RWPE1 (cell line): ENCODE measurements at places on chromosomes 5 and 9.

GRCh38 chr9:88952086-88952615 is 39.1 kb upstream of the S1PR3 start:
- DNase-seq, result no peak

DNA sequence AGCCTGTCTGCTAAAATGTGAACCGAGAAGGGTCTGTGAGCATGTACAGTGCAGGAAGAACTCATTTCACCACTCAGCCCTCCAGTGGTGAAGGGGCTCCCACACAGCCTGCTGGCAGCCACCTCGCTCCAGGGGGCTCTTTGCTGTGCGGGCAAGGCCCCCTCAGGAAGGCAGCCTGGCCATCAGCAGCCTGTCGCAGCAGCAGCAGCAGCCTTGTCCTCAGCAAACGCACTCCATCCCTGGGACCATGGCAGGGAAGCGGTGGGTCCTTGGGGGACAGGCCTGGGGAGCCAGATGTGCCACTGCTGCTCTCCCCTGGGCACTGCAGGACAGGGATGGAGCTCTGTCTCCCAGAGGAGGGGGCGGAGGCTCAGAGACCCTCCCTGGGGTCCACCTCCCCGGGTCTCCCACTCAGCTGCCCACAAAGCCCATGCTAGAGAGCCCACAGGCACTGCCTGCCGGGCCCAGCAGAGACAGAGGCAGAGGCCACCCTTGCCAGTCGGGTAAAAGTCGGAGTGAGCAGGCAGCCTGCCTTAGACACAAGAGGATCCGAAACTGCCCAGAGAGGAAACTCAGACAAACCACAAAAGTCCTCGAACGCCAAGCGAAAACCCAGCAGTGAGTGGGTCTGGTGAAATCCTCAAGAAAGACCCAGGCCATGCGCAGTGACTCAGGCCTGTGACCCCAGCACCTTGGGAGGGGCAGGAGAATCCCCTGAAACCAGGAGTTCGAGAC is 8.0 kb downstream of the BRD3 start:
- no peak for DNase-seq

DNA sequence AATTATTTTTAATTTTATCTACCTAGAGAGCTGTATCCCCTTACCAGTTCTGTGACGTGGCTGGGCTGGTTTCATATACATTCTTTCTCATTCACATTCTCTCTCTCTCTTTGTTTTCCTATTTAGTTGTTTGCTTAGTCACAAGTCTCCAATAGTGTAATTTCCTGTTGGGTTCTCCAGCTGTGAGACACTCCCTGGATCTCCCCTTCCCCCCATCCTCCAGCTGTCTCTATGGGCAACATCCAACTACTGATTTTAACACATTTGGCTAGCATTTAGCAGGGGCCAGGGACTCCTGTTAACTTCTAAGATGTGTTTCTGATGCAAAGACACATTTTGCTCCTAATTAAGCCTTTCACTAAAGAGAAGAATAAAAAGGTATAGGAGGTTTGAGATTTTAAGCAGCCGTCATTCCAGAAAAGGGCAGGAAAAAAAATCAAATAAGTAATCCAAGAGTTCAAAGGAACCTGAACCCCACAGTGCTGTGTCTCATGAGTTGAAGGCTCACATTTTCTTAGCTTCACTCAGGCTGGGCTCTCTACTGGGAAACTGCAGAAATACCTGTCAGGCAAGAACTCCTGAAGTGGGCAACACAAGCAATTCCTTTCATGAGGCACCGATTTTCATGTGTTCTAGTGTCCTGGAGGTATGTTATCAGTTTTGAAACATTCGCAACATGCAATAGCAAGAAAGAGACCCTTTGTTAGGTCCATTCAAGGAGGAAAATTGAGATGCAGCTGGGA is 198.7 kb upstream of the C9orf72 start:
- DNase-seq, result peak; percentile 27

DNA sequence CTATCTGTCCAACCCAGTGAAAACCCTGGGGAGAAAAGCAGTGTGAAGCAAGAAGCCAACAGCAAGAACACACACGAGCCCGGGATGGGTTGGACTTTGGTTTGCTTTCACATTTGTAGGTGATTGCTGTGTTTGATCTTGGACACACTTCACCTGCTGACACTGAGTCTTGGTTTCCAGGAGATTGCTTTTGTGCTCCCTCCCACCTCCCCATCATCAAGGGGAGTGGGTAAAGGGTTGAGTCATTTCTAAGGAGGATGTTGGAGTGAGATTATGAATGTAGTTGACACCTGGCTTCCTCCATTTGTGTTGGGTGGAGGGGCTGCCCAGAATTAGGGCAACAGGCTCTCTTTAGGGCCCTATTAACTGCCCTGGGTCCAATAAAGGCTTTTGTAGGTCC is 37.5 kb downstream of the ANKDD1B start:
- no peak for DNase-seq

DNA sequence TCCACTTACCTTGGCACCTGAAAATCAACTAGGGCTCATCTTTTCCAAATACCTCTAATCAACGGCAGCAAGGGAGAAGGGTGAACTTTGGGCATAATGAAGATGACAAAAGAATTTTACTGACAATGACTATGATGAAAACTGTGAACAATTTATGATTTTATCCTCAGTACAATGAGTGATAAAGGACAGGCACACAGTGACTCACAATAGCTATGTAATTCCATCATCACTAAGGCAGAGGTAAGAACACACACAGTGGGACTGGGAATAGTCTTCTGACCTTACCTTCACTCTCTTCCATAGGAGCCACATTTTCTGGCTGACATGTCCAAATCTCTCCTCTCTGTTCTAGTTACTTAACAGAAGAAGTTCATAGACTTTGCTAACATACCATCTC is 26.1 kb upstream of the KCNV2 start:
- no peak for DNase-seq

GRCh38 chr5:176844706-176845391 is 34.5 kb downstream of the UNC5A start:
- peak; percentile 85 for DNase-seq

- DNase-seq, result no peak
These were observed 13.4 kb upstream of the ZDHHC21 start for GRCh38 chr9:14706530-14707140.

GRCh38 chr9:87551772-87552217 is 54.1 kb downstream of the DAPK1 start:
- no peak for DNase-seq

DNA sequence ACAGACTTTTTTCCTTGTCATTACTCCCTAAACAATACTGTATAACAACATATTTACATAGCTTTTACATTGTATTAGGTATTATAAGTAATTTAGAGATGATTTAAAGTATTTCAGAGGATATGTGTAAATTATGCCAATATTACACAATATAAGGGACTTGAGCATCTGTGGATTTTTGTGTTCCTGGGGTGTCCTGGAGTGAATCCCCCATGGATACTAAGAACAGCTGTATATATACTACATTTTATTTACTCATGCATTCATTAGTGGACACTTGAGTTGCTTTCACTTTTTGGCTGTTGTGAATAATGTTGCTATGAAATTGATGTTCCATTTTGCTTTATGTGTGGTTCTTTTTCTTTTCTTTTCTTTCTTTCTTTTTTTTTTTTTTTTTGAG is 348.8 kb downstream of the SH3GL2 start:
- DNase-seq, result no peak

DNA sequence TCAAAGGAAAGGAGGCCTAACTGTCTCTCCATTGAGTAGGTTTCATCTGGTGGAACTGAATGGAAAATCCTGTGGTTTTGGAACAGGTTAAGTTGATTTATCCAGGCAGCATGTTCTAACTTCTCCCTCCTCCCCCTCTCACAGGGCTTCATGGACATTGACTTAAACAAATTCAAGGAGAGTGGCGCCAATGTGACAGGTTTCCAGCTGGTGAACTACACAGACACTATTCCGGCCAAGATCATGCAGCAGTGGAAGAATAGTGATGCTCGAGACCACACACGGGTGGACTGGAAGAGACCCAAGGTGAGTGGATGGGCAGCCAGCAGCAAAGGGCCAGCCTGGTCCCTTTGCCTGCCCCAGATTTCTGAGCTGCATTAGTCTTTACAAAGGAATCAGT is 183.9 kb downstream of the GRIA1 start:
- no peak for DNase-seq

DNA sequence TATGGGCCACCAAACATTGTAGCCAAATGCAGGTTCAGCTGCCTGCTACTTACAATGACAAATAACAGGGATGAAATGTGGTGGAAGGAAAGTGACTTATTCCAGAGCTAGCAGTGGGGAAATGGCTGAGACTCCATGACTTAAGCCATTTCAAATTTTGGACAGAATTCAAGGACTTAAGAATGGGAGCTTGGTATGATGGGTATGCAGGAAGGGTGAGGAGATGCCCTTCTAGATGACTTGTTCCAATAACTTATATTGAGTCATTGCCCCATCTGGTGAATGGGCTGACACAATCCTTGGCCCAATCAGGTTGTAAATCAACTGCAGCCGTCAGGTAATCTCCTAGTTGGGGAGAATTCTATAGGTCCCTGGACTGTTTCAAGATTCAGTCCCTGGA is 230.7 kb upstream of the SGCD start:
- DNase-seq, result no peak

DNA sequence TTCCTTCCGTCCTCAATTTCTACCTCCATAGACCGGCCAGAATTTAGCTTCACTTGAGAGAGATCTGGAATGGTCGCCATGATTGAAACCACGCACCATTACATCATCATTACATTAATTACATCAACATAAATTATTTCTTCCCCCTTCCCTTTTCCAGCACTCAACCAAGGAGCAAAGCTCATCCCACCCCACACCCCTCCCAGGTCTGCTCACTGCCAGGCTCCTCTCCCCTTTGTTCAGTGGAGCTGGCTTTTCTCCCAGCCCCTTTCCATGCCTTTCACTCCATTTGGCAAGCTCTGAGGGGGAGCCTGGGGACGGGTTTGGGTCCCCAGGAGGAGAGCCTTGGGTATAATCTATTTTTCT is 8.4 kb downstream of the RACK1 start:
- DNase-seq, result no peak

GRCh38 chr9:13171261-13171660 is 108.2 kb downstream of the MPDZ start:
- no peak for DNase-seq

DNA sequence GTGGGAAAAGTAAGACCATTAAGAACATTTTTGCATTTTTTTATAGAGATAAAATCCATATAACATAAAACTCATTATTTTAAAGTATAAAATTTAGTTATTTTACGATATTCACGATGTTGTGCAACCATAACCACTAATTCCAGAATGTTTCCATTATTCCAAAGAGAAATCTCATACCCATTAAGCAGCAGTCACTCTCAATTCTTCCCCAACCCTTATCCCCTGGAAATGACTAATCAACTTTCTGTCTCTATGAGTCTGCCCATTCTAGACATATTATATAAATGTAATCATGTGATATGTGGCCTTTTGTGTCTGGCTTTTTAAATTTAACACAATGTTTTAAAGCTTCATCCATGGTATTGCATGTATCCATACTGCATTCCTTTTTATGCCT is 115.6 kb upstream of the ADAMTSL1 start:
- DNase-seq, result no peak

- DNase-seq, result no peak
These were observed 65.7 kb upstream of the KCNN2 start for GRCh38 chr5:114296191-114296590.

GRCh38 chr5:167030500-167031120 is 1260.8 kb upstream of the WWC1 start:
- no peak for DNase-seq

- DNase-seq, result no peak
These were observed 100.9 kb upstream of the HCN1 start for GRCh38 chr5:45796959-45797553.

GRCh38 chr5:43973318-43973717 is 370.3 kb downstream of the NNT start:
- no peak for DNase-seq

GRCh38 chr5:170606941-170607340 is 103.1 kb downstream of the KCNIP1 start:
- no peak for DNase-seq

GRCh38 chr5:141402553-141403243 is at the start of gene PCDHGA9:
TSS of gene PCDHGA9 (plus strand) at chr5:141402778. CDS start at chr5:141402953, 175 bp downstream.
- peak; percentile 47 for DNase-seq

GRCh38 chr5:65482296-65482735 is 596 bp upstream of the ADAMTS6 start:
- DNase-seq, result peak; percentile 24

- DNase-seq, result no peak
These were observed 90.1 kb upstream of the DMRT1 start for GRCh38 chr9:751137-752051.

- no peak for DNase-seq
These were observed 53.9 kb downstream of the C9orf57 start for GRCh38 chr9:72006501-72006900.

- DNase-seq, result peak; percentile 92
These were observed 992 bp upstream of the RPP25L start for GRCh38 chr9:34612788-34613390.

DNA sequence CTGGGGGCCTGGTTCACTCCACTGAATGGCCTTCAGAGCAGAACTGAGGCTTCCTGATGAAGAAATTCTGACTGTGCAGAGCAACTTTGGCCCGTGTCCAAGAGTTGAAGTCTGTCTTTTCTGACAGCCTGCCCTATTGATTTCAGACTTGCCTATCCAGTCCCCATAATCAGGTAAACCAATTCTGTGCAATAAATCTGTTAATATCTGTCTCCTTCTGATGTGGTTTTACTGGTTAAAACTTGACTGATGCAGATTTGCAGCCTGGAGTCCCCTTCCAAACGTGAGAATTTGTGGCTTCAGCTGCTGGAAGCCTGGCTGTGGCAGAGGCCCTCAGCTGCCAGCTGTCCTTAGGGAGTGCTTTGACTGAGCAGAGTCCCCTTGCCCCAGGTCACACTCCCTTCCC is 283.9 kb upstream of the ANKRD55 start:
- no peak for DNase-seq

DNA sequence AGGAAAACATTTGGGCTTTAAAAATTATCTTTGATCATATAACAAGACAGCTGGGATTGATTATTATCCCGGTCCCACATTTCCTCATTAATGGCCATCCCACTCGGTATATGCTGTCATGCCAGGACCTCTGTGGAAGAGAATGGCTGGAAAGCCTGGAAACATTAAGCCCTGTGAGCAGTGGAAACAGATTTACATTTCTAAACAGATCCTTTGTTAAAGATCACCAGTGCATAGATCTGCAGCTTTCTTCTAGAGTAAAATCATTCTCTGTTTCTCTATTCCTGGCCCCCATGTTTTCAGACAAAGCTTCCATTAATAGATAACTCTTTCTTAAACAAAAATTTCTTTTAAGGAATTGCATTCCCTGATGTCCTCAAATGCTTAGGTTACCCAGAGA is 152.2 kb downstream of the CAVIN4 start:
- DNase-seq, result no peak

- DNase-seq, result no peak
These were observed 552.0 kb upstream of the CLINT1 start for GRCh38 chr5:158410976-158411375.

GRCh38 chr5:175582697-175583096 is 75.2 kb upstream of the HRH2 start:
- DNase-seq, result peak; percentile 77

DNA sequence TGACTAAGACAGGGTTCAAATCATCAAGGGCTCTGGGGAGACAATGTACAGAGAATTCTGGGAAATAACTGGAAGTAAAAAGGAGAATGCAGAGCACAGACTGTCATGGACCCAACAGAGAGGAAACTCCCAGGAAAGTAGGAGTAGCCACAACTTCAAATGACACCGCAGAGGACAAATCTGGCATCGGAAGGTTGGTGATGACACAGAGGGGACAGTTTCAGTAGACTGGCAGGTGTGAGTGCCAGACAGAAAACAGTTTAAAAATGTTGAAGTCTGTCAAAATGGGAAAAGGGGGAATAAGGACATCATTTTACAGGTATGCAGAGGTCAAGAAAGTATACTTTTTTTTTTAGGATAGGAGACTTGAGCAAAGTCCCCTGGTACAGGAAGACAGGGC is 70.2 kb downstream of the EPB41L4A start:
- DNase-seq, result no peak

GRCh38 chr5:16406630-16407029 is 59.0 kb downstream of the ZNF622 start:
- DNase-seq, result no peak
